ENCODE measurements at places on chromosomes 7 and 10.

GRCh38 chr10:7314170-7314569 lies 96.7 kb downstream of the SFMBT2 start:
- no peak for DNase-seq

DNA sequence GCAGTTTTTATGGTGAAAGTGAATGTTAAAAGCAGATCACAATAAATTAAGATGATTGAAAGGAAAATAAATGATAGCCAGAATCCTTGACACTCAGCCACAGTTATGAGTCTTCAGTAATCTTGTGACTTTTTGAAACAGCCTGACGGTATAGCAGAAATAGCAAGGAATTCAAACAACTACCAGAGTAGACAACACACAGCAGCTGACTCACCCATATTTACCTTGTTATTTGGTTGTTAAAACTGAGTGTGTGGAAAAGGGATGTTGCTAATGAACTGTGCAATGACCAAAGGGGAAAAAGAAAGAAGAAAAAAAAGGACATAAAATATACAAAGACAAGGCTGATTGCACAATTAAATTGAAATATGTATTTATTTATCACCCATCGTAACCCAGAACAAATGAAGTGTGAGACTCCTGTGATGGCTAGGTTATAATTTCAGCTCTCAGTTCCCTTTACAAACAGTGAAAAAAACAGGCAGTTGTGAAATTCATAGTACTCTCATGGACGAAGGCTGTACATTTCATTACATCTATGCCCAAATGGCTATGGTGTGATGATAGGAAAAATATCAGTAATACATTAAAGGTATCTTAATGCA lies 1023.0 kb upstream of the SORCS1 start:
- DNase-seq = no peak

DNA sequence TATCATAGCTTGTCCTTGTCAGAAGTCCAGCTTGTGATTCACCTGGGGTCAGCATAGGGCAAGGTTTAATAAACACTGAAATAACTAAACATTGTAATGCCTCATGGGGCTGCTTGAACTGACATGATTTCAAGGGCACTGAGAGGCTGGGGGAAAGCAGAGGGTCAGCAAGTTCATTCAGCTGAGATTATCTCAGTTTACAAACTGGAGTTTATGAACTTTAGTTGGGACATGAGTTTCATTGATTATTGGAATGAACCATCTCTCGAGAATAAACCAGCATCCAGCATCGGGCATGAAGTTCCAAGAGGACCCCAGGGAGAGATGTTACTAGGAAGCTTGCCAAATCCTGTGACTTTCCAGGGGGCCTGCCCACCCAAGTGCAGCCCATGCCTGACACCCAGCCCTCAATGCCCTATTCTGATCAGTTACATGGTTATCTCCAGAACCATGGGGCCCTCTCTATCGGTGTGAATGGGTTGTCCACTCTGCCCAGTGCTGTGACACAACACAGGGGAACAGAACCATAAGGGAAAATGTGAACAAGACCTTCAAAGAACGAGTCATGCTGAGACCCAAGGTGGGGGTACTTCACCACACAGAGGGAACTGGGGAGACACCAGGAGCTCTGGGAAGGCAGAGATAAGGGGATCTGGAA lies 7.9 kb upstream of the CYP3A7 start:
- DNase-seq = no peak

DNA sequence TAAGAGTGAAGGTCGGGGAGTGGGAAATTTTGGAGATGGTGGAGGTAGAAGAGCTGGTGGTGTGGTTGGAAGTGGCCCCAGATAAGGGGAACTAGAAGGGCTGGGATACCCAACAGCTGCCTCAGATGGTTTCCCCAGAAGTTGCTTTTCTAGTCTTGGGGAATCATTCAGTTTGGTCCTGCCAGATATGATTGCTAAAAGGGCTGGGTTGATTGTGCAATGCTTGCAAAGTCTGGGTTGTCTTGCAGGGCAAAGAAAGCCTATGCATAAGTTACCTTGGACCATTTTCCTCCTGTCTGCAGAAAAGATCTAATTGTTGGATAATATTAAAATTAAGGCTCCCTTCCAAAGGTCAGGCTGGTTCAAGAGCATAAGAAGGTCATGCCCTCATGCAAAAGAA lies 213.8 kb upstream of the ZNF804B start:
- DNase-seq = no peak

DNA sequence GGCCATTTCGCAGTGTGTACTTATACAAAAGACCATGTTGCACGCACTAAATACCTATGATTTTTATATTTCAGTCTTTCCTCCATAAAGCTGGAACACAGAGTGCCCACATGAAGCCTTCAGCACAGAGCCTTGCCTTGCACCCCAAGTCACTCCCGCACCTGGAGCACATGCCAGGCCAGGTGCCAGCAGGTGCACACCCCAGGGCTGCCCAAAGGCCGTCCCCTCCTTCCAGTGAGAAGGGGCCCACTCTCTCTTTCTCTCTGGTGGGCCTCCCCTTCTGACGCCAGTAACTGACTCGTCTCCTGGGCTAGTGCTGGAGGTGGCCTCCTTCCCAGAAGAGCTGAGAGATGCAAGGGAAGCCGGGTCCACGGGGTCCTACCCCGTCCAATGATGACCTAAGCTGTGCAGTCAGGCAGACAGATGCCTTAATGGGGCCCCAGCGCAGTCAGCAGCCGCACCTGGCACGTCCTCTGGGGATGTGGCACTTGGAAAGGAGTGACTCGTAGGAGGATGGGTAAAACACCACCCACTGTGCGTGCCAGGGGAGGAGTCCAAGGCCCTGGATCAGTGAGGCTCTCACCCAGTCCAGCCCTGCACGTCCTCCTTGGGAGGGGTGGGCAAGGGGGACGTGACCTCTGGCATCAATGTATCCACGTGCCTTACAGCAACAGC lies 17.7 kb upstream of the SHH start:
- no peak for DNase-seq

- DNase-seq = no peak
Measured at GRCh38 chr10:74792726-74793125, 33.7 kb upstream of the KAT6B start.

DNA sequence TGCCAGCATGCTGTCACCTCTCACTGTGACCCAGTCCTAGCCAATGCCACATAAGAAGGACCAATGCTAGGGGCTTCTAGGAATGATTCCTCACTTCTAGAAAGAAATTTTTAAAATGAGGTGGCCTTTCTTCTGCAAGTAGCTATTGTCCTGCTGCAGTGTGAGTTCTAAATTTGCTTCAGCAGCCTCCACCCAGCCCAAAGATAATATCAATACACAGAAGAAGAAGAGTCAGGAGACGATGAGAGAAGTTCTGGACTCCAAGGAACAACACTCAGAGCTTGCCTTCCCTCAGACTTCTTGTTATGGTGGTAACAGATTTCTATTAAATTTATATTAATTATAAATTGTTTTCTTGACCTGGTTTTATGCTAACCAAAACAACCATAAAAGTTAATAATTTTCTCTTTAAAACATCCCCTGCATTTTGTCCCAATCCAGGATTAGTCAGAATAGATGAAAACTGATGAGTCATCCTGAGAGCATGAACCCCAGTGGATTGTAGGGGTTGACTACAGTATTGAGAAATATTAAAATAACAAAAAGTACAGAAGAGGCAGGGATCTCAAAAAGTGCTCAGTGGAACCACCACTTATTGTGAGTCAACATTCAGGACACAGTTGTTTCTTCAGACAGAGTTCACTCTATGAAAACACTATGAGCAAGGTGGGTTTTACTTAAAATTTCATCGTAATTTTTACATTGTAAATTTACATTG lies 29.6 kb upstream of the AKR1C2 start:
- DNase-seq = no peak

DNA sequence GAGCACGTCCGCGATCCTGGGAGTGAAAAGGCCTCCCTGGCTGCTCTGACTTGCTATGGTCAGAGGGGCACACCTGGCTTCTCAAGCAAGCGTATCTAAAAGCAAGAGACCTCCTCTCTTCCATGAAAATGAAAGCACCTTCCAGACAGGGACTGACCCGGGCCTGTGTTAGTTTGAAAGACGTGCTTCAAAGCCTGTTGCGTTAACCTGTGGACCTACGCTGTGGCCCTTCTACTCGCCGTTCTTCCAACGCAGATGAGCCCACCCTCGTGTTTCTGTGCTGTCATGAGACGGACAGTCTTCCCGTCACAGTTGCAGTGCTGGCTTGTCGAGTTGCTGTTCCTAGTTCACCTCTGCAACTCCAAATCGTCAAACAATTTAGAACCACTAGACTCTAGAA lies 15.5 kb upstream of the GDI2 start:
- no peak for DNase-seq

DNA sequence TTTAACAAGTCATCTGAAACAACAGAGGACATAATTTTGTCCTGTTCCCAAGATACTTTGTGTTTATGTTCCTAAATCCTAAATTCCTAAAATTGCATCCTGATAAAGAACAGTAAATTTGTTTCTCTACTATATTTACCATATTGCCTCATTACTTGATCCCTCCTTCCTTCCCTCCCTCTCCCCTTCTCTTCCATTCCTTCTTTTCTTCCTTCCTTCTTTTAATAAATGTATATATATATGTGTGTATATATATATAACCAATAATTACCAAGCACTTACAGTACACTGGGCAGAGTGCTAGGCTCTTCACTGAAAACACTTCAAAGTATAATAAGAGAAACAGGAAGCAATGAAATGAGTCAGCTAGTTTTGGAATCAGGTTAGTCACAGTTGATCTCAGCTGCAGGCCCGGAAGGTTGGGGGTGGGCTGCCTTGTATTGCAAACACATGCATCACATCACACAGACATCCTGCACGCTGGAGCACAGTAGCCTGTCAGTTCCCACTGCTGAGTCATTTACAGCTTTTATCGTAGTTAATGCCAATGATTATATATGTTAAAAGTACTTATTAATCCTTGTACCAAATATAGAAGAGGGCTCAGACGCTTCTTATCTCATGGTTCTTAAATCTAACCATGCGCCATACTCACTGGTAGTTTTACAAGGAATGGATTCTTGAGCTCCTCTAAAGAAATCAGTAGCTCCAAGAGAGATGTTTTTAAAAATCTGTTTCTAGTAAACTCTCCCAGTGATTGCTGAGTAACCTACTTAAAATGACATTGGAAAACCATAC lies 551.7 kb downstream of the GRM8 start:
- peak; percentile 61 for DNase-seq

DNA sequence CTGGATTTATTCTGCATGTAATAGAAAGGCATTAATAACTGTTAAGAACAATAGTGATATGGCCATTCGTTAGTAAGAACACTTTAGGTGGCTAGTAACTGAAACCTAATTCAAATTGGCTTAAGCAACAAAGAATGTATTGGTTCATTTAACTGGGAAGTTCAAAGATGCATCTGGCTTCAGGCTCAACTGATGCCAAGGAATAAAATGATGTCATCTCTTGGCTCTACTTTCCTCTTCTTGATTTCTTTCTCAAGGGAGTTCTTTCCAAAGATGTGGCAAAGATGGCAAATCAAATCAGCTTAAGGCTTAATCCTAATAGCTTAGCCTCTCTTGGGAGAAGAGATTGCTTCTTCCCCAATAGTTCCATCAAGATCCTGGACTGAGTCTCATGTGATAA lies 51.6 kb downstream of the PIK3CG start:
- peak; percentile 20 for DNase-seq

- peak; percentile 61 for DNase-seq
Measured at GRCh38 chr10:97718178-97718577, 4.6 kb downstream of the MARVELD1 start.

GRCh38 chr7:117718116-117718835 lies 155.0 kb downstream of the CTTNBP2 start:
- DNase-seq = no peak

- peak; percentile 87 for DNase-seq
Measured at GRCh38 chr10:70672165-70673042, at the start of gene ADAMTS14. Gene ADAMTS14, plus strand, starts transcription at chr10:70672506. Its CDS starts 297 bp downstream, at chr10:70672803.

DNA sequence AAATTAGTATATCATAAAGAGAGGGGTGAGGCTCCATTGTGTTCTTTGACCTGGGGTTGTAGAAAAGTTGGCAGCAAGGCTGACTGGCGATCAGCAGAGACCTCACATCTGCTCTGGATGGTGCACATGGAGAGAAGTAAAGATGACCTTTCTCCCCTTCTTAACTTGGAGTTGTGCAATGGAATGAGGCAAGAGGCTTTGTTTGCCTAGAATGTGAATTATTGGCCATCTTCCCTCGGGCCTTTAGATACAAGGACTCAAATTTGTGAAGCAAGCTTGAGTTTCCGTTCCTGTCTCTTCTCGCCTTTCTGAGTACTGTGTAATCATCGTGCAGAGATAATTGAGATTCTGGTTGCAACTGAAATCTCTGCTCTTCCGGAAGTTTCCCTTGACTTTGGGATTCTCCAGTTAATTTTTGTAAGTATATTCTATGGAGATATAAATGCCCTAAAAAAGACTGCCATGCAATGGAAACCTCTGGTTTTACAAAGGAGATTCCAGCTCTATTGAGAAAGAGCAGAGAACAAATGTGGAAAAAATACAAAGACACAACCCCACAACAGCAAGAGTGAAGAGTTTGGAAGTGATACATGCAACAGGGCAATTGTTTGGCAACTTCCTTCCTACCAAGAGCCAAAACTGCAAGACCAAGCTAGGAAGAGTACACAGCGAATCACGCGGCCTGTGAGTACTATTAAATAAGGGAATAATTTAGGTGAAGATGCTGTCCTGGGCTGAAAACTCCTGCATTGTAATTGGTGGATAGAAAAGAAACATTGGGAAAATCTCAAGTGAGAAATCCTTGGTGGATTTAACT lies 542.3 kb upstream of the NRP1 start:
- no peak for DNase-seq

- DNase-seq = no peak
Measured at GRCh38 chr7:55250313-55250712, 114.8 kb upstream of the LANCL2 start.

DNA sequence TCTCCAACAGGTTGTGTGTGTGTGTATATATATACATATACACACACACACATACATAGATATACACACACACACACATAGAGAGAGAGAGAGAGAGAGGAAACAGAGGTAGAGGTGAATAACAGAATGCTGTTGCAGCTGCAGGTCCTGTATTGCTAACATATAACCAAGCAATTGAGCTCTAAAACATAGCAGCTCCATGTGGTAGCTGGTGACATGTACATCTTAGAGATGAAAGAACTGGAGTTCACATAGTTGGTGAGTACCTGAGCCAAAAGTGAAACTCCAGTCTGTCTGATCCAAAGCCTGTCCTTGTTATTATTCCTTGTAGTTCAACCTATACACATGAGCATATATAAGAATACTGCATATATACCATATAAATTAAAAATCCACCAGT lies 152.9 kb upstream of the CSTF2T start:
- no peak for DNase-seq

DNA sequence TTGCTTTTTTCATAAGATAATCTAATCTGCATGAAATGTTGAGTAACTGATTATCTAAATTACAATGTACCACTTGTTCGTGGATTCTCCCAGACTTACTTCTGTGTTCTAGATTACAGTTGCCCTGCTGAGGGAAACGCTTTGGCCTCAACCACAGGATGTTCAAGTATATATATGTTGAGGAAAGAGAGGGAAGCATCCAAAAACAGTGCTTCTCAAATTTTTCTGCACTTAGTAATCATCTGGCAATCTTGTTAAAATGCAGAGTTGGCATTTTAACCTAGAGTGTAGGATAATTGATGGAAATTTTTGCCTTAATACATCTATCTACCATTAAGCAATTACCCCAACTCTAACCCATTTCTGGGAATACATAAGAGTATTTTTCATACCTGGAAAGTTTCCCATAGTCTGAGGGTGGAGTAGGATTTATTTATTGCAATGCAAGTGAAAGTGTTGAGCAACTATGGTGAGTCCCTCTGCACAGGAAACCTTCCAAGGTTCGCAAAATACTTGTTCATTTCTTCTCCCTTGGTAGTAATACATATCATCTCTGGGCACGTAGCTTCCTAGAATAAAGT lies 59.6 kb upstream of the C1GALT1 start:
- no peak for DNase-seq

GRCh38 chr10:104254493-104255310 lies at the start of gene GSTO1:
Gene GSTO1, plus strand, starts transcription at chr10:104254892. Its CDS starts 37 bp downstream, at chr10:104254929.
- peak; percentile 73 for DNase-seq

- no peak for DNase-seq
Measured at GRCh38 chr7:18408461-18408860, 87.1 kb upstream of the HDAC9 start.
